Fibroblast of skin of left biceps (primary cell): ENCODE measurements at places on chromosomes 11 and 22.

- no peak for DNase-seq
These were observed 81.4 kb downstream of the RCN1 start for GRCh38 chr11:32172041-32172847.

DNA sequence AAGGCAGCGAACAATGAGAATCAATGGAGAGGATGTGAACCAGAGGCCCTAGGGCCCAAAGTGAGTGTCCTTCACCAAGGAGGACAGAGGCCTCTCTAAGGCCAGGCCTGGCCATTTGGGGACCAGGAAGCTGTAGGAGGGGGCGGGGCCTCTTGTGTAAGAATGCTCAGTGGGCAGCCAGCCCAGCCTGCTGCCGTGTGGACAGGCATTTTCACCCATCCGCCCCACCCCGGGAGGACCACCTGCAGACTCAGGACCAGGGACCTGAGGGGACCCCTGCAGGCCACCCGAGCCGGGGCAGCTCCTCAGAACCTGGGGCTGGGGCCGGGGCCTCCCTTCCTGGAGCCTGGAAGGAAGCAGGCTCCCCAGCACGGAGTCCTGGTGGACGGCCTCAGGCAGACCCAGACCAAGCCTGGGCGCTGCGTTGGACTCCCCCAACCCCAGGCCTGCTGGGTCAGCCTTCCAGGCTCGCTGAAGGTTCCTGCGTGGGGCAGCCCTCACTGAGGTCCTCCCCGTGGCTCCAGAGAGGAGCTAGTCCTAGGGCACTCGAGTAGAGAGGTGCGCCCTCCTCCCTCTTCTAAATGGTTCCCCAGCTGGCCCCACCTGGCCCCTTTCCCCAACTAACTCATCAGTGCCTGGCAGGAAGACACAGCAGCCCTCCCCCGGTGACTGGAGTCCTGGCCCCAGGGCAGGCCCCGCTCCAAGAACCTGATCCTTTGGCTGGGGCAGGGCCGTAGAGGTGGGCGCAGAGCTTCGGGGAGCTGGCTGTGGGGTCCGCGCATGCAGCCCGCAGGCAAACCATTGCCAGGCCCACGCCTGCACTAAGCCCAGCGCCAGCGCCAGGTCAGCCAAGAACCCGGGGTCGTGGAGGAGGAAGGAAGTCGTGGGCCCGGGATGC is 1.5 kb upstream of the TRABD start:
- no peak for DNase-seq

GRCh38 chr22:49543876-49544275 is 283.8 kb downstream of the BRD1 start:
- DNase-seq, result no peak

- DNase-seq, result no peak
These were observed 80.7 kb downstream of the ARHGAP20 start for GRCh38 chr11:110631551-110631950.

GRCh38 chr11:96097844-96098421 is 174.0 kb upstream of the MTMR2 start:
- no peak for DNase-seq

DNA sequence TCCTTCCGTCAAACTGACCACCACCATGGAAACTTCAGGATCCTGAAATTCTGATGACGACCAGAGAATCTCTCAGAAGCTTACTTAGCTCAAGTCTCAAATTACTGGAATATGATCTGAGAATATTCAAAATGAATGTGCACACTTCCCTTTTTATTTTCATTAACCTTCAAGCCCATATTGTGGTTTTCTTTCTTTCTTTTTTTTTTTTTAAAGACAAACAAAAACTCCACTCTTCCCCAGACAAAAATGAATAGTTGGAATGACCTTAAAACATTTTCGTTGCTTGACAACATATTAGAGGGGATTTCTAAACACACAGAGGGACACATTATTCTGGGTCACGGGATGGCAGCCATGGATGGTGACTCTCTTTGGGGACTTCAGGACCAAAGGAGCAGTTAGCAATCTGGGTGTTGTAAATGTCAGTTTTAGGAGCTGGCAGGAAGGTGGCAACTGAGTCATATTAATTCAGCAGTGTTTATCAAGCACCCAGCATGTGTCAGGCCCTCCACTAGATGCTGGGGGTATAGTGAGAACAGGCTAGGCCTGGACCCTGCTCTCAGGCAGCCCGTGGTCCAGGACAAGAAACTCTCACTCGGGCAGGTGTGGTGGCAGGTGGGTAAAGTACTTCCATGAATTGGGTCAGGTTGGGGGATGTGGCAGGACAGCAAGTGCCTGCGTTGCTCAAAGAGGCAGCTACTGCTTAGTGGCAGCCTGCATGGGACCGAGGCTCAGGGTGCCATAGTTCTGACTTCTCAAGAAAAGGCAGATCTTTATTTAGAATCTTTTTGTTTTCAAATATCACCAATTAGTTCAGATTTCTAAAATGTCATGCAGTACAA is 126.1 kb downstream of the HIPK3 start:
- DNase-seq, result no peak
